ENCODE measurements at places on chromosomes 1 and 21. TPM values are rescaled to one million over a fixed set of nuclear protein-coding genes. Genes with fewer than 3 reads are reported as not detected.

Gene TCHHL1
- not detected for polyA plus RNA-seq

Gene SLC45A1
- 0.24 TPM for polyA plus RNA-seq

Gene SLAMF8
- polyA plus RNA-seq: not detected

Gene FAM72A
- polyA plus RNA-seq: not detected

DNA sequence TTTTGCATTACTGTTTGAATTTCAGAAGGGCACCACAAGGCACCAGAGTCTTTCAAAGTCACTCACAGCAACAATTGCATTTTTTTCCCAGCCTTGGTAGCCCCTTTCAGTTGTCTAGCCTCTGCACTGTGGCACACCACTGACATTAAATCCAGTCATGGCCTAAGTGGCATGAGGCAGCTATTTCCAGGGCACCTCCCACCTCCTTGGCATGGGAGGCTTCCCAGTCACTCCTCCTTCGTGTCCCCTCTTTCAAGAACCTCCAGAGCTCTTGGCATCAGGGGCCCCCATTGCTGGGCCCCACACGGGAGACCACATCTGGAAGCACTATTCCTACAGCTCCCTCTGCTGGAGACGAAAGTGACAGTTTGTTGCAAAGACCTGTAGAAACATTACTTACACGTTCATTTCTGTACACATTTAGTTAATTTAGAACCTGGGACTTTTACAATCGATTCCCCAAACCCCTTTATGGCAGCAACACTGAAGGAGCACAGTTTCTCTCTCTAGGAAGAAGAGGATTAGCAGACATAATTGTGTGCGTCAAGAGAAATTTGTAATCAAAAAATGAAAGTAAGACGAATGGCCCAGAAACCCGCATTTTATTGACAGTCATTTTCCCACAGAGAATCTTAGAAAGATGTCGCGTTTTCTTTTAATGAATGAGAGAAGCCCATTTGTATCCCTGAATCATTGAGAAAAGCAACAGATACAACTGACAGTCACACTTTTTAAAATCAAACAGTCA is 5.7 kb upstream of the CHD5 start:
- H3K4me3 ChIP-seq: no peak overlapping the region
- H3K27me3 ChIP-seq: peaks cover 11% of the 10 kb centered on the region
- no peak for DNase-seq
- H3K36me3 ChIP-seq: peaks cover 15% of the 10 kb centered on the region
- H3K27ac ChIP-seq: no peak overlapping the region

DNA sequence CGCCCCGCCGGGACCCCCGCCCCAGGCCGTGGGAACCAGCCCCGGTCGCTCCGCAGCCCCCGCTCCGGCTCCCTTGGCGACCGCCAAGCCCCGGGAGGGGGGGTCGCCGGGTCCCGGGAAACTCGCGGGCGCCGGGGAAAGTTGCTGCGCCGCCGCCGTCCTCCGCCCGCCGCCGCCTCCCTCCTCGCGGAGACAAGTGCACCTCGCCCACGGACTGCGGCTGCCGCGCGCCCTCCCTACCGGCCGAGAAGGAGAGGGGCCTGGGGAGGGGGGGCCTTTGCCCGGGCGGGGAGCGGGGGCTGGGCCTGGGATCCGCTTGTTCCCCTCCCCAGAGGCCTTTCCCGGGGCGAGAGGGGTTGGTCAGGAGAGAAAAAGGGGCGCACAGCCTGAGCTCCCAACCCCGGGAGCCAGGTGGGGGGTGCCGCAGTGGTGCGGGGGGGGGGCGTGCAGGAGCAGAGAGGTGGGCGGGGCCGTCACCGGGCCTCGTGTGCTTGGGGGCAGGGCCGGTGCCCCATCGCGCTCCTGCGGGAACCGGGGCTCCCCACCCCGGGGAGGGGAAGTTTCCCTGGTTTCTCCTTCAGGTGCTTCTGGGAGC is 592 bp downstream of the AGRN start:
- peaks cover 10% of the 10 kb centered on the region for H3K27me3 ChIP-seq
- H3K4me1 ChIP-seq: peaks cover 6% of the 10 kb centered on the region
- H3K36me3 ChIP-seq: no peaks in the 10 kb centered on the region
- no peak for DNase-seq
- peak overlapping the region; percentile 75 for H3K4me3 ChIP-seq
- H3K27ac ChIP-seq: no peak overlapping the region

DNA sequence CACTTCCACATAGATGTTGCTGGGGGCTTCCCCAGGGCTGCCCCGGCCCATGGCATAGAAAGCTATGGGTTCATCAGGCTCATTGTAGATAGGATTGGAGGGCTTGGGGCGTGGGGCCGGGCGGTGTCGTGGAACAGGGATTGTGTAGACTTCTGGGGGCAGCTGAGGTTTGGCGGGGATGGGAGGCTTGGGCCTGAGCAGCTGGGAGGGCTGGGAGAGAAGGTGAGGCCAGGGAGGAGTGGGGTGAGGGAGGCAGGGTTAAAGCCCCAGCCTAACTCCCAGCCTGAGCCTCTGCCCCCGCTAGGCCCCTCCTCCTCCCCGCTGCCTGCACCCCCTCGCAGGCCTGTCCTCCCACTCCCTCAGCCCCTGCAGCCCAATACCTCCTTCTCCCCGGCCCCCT is 7.4 kb downstream of the SH2D2A start:
- H3K36me3 ChIP-seq: no peaks in the 10 kb centered on the region
- H3K4me1 ChIP-seq: peaks cover 12% of the 10 kb centered on the region
- peaks cover 4% of the 10 kb centered on the region for H3K27me3 ChIP-seq
- no peak for DNase-seq

GRCh38 chr1:67861856-67862516 is 28.7 kb upstream of the GNG12 start:
- no peak overlapping the region for H3K27ac ChIP-seq
- peaks cover 27% of the 10 kb centered on the region for H3K27me3 ChIP-seq
- no peak overlapping the region for H3K4me3 ChIP-seq
- no peak for DNase-seq
- H3K36me3 ChIP-seq: no peaks in the 10 kb centered on the region

GRCh38 chr1:12184008-12184681 is 17.4 kb downstream of the TNFRSF1B start:
- peaks cover under 1% of the 10 kb centered on the region for H3K36me3 ChIP-seq
- H3K27ac ChIP-seq: peak overlapping the region; percentile 60
- H3K27me3 ChIP-seq: no peaks in the 10 kb centered on the region
